ENCODE measurements at places on chromosomes 16 and 17.
A peak's percentile ranks its signal among the peaks of the same experiment; 100 is the strongest.

DNA sequence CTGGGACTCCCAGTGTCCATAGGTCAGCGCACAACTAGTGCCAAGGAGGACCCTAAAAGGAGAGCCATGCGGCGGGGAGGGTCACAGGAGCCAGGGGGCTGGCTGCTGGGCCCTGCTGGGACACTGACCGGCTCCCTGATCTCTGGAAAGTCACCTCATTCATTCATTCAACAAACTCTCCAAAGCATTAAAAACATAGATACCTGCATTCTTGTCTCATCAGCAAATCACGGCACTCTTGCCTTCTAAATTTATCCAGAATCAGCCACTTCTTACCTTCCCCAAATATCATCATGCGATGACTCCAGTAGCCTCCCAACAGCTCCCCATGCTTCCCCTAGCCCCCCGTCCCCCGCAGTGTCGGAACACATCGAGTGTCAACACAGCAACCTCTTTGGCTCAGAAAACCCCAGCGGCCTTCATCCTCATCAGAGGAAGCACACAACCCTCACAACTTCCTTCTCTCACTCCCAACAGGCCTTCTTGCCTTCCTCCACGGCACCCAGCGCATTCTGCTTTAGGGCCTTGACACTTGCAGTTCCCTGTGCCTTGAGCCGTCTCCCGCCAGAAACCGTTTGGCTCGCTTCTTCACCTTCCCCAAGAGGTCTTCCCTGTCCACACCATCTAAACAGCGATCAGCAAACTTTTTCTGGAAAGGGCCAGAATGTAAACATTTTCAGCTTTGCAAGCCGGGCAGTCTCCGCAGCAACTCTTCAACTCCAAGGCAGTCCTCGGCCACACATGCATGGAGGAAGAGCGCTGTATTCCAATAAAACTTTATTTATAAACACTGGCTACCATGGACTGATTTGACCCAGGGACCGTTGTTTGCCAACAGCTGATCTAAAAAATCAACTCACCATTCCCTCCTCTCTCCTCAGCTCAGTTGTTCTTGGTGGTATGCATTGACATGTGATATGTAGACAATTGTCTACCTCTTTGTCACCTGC is 119.5 kb upstream of the TNRC6C start:
- DNase-seq = no peak

DNA sequence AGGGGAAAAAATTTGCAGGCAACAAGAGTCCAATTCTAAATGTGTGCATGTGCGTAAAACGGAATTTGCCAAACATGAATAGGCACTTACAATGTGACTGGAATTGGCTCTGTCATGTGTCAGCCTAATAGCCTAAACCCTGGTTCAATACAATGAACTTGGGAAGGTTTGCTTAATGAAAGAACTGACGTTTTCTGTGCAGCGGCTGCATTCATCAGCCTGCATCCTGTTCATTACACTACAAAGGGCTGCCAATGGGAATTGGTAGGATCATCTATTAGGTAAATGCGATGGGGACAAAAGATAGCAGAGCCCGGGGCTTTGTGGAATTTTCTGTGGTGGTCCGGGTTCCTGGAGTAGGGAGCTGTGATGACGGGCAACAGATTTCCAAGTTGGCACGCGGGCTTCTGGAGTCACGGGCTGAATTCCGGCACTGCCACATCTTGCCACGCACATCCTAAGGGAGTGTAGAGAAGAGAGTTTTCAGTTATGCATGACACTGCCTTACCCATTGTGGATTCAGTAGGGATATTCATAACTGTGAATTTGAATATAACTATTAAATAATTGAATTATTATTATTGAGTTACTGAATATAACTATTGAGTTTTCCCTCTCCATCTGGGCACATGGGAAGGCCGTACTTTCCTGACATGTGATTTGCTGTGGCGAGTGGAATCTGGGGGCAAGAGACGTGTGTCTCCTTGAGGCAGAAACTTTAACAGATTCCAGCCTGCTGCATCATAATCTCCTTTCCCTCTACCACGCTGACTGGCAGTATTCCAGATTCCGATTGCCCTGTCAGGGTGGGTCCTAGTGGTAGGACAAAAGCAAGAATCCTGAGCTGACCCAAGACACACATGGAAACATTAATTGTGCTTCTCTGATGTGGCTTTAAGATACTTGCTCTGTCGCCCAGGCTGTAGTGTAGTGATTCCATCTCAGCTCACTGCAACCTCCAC is 565.6 kb downstream of the WWOX start:
- no peak for DNase-seq

GRCh38 chr16:86355951-86356350 is 154.4 kb upstream of the FOXF1 start:
- DNase-seq = no peak

GRCh38 chr17:27530764-27531391 is 74.6 kb downstream of the KSR1 start:
- no peak for DNase-seq

- no peak for DNase-seq
Measured at GRCh38 chr17:58189436-58190146, 2.9 kb upstream of the EPX start.

DNA sequence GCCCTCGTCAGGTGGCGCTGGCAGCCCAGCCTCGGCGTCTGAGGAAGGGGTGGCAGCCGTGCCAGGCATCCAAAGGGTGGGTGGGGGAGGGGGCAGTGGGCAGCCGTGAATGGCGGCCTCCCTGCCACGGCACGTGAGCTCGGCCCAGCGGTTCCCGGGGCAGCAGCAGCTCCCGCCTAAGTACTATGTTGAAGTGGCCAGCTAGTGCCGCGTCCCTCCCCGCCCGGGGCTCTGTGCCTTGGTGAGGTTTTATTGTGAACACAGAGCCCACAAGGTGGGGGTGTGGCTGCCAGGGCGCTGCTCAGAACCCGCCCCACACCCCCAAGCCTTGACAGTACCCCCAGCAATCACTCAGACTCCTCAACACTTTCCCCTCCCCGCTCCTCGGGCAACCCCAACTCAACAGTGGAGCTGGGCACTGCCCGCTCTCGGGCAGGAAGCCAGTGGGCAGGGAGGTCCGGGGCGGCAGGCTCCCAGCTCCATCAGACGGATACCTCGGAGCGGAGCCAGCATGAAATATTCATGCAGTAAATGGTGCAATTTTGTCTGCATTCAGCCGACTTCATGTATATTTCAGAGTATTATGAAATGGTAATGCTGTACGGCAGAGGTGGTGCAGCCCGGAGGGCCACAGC is 80.4 kb downstream of the ENGASE start:
- DNase-seq = no peak

DNA sequence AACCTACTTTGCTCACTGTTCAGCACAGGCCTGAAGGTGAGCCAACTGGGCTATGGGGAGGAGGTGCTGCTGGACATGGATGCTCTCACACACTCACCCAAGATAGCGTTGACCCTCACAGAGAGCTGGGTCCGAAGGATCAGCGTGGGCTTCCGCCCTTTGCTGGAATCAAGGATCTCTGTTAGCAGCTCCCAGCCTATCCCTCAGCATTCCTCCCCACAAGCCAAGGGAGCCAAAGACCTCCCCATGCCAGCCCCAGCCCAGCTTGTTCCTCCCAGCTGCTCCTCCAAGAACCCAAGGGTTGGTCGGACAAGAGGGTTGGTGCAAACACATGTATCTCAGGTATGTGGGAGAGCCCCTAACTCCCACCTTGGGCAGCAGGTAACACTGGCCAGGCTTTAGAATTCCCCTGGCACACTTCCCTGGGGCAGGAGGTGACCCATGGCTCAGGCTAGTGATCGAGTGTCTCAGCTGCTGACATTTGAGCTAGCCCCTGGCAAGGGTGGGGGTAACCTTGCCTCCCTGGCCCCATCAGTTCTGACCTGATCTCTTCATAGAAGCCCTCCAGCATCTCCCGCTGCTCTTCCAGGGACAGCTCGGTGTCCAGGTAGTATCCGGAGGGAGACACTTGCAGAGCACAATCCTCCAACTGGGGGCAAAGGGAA is 8.3 kb downstream of the FHOD1 start:
- no peak for DNase-seq

GRCh38 chr17:82019690-82020571 is 2.7 kb downstream of the CENPX start:
- DNase-seq = peak; percentile 23
